PC-9 (cell line): ENCODE measurements at places on chromosomes 2 and 18. TPM values are rescaled to one million over a fixed set of nuclear protein-coding genes. Genes with fewer than 3 reads are reported as not detected.

DNA sequence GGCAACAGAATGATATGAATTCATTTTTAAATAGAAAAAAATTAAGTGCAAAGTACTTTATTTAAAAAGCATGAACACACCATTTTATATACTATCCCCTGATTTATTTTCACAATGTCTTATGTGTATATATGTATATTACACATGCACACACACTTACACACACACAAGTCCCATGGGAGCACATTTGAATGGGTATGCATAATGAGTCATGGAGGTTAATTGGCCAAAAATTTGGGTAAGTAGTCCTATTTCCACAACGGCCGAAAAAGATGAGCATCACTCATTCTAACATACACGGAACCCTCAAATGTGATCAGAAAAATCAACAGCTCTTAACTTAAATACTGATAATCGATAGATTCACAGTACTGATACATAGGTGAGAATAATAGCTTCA lies 97.4 kb upstream of the NABP1 start:
- DNase-seq: no peak

DNA sequence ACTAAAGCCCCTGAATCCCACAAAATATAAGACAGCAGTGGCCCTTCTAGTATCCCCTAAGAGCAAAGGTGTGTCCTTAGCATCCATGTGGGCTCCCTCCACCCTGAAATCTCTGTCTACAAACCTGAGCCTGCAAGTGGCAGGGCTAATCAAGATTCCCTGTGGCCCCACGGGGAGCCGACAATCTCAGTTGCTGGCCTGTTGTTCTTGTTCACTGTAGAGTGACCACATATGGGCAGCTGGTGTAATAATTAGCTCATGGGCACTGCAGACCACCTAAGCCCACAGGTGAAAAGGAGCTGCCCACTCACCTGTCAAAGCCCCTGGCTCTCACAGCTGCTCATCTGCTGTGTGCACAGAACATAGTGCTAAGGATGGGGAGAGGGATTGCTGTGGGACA lies 102.3 kb downstream of the MRO start:
- DNase-seq: no peak

- DNase-seq: no peak
These were observed 37.2 kb downstream of the GALNT1 start for GRCh38 chr18:35618696-35619095.

DNA sequence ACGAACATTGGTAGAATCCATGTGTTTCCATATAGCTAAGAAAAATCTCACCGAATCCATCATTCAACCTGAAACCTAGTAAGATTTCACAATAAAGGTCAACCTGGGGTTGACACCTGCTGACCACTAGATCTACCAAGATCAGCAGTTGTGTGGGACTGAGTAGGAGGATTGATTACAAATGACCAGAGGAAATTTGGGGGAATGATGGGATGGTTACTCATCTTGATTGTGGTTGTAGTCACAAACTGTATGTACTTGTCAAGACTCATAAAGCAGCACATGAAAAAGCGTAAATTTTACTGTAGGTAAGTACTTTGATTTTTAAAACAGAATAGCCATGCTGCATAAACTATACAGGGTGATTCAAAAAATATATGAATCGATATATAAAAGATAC lies 14.7 kb downstream of the DAPL1 start:
- no peak for DNase-seq

DNA sequence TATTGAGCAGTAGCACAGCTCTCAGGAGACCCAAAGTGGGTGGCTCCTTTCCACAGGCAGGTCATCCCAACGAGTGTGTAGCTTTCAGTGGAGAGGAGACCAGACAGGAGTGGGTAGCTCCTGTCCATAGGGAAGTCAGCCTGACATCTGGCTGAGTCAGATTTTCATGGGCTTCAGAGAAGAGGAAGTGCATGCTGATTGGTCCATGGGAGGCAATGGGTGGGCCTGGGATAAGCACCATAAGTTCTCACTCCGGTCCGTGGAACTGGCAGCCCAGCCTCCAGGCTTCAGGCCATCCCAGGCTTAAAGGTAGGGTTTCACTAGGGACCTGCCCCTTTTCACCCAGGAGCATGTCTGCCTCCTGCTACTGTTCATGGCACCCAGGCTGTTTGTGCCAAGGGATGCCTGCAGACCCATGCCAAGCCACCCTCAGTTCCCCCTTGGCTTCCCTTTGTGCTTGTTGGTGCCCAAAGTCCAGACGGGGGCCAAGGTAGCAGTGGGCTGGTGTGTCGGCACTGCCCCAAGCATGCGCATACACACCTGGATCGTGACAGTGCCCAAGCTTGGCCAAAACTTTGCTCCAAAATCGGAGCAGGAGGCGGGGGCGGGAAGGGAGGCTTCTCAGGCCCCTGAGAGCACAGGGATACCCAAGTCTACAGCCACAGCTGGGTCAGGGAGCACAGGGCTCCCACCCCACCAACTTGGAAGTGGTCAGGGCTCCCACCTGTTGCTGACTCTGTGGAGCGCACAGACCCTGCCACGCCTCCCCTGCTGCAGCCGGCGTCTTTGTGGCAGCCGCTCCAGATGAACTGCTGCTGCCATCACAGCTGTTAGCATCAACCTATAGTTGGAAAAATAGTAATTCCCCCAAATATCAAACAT lies 26.4 kb downstream of the MARCHF7 start:
- no peak for DNase-seq

DNA sequence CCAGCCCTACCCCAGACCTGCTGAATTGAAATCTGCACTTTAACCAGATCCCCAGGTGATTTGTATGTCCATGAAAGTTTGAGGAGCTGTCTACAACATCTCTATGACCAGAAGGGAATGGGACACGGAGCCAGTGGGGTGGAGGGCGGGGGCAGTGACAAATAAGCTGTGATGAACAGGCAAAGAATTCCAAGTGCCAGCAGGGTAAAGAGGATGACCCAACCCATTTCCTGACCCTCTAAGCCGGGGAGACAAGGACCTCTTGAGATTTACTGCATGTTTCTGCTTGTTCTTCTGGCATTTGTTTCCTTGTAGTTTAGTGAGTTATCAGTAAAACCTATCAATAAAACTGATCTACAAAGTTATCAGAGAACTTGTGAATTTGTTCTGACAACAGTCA lies 8.7 kb downstream of the TET3 start:
- peak; percentile 51 for DNase-seq

DNA sequence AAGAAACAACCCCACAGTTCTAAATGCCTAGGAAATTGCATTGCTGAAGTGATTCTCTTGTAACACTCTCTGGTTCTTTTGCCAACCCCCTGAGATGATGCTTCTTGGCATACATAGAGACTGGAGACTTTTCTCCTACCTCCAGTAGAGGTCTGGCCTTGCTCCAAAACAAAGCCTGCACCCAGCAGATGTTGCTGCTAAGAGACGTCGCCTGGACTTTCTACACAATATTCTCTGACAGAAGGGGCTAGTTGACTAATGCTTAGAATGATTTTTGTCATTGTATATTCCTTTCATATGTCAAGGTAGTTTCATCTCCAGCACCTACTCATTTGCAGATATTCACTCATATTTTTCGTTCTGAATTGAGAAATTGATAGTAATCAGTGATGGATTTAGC lies 24.6 kb downstream of the SOWAHC start:
- no peak for DNase-seq

DNA sequence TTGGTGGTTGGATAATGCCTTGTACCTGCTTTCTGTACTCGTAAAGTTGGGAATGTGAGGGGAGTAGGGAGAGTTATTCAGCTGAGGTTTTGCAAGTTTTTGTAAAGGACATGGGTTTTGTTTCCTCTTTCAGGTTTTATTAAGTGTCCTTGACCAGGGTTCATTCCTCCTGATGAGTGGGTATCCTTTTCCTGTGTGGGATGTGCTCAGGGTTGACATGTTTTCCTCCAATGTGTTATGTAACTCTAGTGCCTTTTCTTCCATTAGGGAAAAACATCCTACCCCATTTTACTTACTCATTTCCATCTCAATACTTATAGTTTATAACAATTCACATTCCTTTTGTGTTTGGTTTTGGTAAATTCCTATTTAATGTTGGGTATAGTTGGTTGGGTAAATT lies 48.4 kb downstream of the OTX1 start:
- no peak for DNase-seq

DNA sequence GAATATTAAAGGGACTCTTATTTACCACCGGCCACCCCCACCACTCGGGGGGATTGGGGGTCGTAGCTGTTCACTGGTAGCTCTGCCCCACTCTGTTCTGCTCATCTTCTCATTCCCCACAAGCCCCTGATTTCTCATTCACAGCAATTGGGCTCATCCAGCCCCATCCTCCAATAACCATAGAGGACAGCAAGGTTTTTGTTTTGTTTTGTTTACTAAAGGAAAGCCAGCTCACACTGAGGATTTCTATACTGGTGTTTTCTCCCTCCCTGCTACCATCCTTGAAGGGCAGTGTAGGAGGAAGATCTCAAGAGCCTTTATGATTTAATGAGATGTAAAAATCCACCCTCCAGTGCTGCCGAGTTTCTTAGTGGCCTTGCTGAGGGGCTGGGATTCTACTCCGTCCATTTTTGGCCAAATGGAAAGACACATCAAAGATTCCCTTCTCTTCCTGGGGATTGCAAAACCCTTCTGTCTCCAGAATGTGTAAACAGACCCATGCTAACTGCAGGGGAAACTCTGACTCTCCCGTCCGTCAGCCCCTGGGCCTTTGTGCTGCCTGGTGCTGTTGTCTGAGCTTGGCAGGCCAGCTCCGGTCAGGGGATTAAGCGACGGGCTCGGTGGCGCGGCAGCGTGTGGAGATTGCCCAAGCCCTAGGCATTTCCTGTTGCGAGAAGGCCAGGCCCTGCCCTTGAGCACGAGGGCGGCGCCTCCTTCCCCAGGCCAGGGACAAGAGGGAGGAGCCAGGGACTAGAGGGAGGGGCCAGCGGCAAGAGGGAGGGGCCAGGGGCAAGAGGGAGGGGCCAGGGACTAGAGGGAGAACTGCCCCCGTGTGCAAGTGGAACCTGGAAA lies 165.0 kb downstream of the ANTXR1 start:
- peak; percentile 68 for DNase-seq

DNA sequence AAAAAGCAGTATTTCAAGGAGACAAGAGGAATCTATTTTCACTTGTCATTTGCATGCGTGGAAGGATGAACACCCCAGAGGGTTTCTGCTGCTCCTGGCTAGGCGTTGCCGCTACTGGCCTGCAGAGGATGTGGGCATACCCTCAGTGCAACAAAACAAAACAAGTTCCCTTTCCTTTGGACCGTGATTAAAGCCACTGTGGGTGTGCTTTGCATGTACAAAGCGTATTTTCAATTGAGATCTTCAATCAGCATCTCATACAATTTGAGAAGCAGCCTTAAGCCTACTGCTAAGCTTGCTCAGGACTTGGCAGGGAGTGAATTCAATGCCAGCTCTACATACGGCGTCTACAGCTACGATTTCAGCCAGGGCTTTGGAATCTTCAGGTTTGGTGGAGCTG lies 298.4 kb downstream of the LPIN1 start:
- no peak for DNase-seq

DNA sequence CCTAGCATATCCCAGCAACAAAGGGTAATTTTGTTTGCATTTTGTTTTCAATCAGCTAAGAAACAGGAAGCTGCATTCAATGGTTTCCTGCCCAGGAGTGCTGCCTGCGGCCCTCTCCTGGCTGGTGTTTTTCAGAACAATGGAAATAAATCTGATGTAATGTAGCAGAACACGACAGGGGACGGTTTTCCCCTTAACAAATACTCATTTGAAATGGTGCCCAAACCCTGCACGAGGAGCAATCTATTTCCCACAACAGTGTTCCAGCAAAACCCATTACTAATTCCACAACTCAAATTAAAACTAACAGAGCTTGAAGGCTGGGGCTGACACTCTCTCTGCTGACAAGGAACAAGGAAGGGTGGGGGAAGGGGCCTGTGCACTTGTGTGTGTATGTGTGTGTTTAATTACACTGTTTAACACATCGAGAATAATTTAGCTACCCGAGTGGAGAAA lies 8.7 kb downstream of the CAPN13 start:
- DNase-seq: no peak

The RGPD3 gene
- total RNA-seq: 0.09 TPM in 1 of 2 replicates, not detected in the other

The CCDC195 gene
- not detected in 2 replicates for total RNA-seq
